Hematopoietic multipotent progenitor cell treated with erythropoietin and hydrocortisone succinate and interleukin-3 and kit ligand, for 15 days (in vitro differentiated cells): ENCODE measurements at places on chromosomes 5 and 9.

- DNase-seq: no peak
These were observed 682 bp downstream of the MAN1B1 start for GRCh38 chr9:137087409-137087925.

DNA sequence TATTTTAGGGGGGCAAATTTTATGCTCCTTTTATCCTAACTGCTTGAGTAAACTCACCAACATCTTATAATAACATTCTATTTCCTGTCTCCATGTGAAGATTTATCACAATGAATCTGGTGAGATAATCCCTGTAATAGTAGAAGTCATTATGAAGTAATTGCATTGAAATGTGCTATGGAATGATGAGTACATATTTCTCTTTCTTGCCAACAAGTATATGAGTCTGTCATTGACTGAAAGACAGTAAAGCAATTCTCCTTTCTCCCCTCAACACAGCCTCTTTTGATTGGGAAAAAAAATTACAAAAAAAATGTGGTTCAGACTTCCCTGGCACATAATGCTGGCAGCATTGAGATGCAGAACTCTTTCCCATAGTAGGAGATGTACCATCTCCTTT lies 459.2 kb upstream of the RGMB start:
- DNase-seq: no peak

DNA sequence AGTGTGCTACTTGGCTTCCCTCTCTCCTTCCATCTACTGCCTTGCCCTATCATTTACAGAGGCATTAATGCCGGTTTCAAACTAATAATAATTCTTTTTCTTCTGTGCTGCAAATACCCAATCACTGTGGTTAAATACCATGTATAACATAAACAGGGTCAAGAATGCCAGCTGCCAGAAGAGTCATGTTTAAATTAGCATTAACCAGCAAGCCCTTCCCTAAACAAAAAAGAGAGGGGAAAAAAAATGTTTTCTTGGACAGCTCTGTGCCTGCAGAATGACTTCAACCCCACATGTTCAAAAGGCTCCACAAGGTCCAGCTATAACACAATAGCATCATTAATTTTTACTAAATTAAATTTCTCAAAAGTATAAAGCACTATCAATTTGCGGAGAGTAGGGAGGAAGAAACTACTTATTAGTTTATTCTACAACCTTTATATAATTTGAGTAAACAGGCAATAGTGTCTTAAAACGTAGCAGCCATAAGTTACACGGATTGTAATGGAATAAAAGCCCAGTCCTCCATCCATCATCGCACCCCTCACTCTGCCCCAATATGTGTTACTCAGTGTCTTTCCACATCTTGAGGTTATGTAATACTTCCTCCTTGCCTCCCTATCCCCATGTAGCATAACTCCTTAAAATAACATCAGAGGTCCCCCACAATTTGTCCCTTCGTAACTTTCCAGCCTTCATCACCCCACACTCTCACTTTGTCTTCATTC lies 3.9 kb downstream of the LPAR1 start:
- DNase-seq: no peak

DNA sequence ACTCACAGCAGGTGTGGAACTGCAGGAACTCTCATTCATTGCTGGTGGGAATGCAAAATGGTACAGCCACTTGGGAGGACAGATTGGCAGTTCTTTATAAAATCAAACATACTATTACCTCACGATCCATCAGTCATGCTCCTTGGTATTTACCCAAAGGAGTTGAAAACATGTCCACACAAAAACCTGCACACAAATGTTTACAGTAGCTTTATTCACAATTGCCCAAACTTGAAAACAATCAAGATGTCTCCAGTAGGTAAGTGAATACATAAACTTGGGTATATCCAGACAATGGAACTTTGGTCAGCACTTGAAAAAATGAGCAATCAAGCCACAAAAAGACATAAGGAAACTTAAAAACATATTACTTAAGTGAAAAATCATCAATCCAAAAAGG lies 215.5 kb downstream of the IRX1 start:
- no peak for DNase-seq

DNA sequence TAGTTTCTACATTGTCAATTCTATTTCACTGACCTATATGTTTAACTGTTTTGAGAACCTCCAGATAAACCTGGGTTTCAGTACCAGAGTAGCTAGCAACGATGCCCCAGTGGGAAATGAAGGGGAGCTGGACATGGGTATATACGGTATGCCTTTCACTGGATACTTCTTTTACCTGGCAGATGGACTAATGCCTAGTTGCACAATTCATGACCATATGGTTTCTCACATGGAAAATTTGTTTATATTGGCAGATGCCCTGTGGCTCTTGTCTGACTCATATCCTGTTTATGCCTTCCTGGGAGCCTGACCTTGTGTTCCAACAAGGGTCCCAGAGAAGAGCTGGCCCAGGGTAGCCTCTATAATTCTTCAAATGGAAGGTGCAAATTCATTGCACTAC lies 144.1 kb downstream of the MAT2B start:
- DNase-seq: no peak
